ENCODE measurements at places on chromosomes 5 and 9.

DNA sequence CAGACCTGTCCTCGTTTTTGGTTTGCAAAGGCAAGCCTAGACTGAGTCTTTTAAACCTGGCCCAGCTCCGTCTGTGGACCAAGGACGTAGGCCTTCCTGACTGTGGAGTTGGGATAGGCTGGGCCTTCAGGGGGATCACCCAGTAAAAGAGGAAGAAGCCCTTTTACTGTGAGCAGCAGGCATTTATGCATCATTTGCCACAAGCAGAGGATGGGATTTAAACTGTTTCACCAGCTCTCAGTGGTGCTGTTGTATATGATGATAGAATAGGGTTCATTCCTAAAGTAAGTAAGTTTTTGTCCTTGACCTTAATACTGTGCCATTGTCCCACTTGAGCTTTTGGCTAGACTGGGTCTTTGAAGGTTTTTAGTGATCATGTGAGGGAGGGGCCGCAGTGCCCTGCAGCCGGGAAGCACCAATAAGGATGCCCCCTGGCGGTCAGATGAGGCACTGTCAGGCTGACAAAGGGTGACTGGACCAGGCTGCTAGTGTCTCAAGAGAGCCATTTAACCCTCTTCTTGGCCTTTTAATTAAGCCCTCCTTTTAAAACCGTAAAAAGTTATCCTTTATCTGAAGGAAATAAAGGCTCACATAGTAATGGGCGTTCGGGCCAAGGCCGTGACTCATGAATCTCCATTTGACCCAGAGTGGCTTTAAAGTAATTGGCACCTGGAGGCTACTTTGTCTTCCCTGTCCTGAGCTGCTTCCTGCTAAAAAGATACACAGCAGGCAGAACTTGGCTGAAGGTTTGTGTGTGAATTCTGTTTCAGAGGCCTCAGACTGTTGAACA lies 74.0 kb downstream of the UBAP1 start:
- peak; percentile 67 for DNase-seq

GRCh38 chr5:118146824-118147223 lies 841.5 kb downstream of the DTWD2 start:
- no peak for DNase-seq

DNA sequence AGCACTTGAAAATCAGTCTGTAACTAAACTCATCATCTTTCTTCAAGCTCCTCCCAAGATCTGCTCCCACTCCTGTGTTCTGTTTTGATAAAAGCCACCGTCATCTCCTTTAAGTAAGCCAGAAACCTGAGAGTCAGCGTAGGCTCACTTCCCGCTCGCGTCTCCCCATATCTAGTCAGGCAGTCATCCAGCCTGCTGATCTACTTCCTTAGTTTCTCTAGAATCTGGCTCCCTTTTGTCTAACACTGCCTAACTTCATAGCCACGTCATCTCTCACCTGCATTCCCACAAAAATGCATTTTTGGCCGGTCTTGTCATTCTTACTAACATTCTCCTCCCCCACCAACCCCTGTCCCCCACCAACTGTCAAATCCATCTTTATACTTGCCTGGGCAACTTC lies 3.0 kb upstream of the TJP2 start:
- no peak for DNase-seq

GRCh38 chr5:141942185-141942857 lies 15.7 kb downstream of the PCDH12 start:
- DNase-seq = no peak

Measured in activated gamma-delta T cell treated with Interleukin-2 at 50 U/mL for 16 hours (primary cell).